ENCODE measurements at places on chromosomes 11 and 22.

DNA sequence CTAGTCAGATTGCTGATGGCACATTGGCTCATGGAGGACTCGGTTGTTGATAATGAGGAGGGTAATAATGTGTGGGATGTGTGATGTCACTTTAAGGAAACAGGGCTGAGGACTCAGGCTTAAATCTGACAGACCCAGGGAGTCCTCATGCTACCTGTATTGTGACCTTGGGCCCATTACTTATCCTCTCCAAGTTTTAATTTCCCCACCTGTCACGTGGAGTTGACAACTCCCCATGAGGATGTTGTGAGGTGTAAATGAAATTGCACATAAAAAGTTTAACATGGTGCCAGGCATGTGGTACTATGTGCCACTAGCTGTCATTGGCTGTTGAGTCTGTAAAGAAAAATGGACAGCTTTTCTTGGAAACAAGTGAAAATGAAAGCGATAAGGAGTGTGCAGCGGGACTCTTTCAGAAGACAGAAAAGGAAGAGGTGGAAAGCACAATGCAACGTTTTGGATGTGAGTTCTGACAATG is 15.3 kb downstream of the IL10RA start:
- no peak for DNase-seq

DNA sequence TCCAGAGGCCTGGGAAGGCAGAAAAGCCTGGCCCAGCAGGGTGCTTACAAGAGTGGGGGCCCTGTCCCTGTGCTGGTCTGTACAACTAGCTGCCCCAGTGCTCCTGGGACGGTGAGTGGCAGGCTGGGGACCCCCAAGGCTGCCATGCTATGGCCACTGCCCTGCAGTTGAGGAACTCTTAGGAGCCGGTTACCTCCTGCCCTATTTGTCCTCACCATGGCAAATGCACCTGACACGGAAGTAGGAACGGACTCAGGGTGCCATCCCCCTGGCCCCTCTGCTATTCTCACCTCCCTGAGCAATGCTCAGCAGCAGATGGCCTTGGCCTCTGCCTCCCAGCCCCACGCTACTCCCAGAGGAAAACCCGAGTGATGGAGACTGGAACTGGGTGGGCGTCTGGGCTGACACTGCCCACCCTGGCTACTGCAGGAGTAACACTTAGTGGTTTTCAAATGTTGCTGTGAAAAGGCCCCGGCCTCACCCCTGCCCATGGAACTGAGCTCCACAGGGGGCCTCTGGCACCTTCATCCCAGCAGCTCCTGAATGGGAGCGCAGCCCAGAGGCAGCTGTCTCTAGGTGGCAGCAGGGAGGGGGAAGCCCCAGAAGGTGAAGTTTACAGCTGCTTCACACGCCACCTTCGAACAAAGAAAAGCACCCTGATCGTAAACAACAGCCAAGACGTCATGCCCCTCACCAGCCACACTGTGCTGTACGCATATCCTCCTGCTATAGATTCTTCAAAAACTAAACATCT is 105.3 kb downstream of the CTTN start:
- DNase-seq = no peak

DNA sequence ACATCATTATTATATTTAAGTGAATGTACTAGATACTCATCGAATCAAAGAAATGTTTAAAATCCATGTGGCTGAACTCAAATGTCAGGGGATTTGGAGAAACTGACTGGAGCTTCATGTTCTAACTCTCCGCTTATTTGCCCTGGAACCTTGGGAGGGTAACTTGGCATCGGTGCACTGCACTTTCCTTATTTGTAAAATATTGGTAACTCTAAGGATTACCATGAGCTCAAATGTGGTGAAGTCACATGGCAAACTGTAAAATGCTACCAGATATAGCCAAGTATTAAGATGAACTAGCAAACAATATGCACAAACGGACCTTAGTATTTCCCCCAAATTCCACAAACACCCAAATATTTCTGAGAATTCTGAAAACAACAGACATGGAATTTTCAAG is 75.6 kb downstream of the ETS1 start:
- DNase-seq = no peak

DNA sequence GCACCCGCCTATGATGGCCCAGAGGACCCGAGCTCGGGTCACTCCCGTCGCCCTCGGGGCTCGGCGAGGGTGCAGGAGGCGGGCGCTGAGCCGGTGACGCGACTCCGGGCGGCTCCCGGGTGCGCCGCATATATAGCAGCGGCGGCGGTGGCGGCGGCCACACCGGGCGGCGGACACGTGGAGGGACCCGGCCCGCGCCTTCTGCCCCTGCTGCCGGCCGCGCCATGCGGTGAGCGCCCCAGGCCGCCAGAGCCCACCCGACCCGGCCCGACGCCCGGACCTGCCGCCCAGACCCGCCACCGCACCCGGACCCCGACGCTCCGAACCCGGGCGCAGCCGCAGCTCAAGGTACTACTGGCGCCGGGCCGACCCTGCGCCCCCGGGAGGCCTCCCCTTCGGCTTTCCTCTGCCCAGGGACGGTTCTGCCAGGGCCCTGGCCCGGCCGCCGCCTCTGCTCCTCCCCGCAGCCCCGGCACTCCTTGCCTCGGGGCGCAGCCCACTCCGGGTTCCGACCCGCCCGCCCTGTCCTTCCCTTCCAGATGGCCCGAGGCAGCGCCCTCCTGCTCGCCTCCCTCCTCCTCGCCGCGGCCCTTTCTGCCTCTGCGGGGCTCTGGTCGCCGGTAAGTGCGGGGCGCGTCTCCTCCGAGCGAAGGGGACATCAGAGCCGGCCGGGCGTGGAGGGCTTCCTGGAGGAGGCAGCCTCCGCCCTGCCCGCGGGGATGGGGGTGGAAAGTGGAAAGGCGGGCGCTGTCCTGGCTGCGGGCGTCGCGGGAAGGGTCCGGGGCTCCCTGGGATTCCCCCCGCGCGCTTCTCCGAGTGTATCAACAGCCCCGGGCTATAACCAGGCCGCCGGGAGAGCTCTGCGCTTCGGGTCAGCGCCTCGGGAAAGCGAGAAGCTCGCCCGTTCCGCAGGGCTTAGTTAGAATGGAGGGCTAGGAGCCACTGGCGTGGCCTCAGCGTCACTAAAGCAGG is at the start of gene GAL:
Gene GAL (plus strand): TSS at position 160 of the 972 bp plus-strand sequence. CDS start 380 bp downstream, at position 540.
- no peak for DNase-seq

- no peak for DNase-seq
These were observed 1.1 kb upstream of the GPR83 start for GRCh38 chr11:94402355-94402754.

GRCh38 chr11:114359342-114359741 is 41.0 kb downstream of the C11orf71 start:
- DNase-seq = no peak

DNA sequence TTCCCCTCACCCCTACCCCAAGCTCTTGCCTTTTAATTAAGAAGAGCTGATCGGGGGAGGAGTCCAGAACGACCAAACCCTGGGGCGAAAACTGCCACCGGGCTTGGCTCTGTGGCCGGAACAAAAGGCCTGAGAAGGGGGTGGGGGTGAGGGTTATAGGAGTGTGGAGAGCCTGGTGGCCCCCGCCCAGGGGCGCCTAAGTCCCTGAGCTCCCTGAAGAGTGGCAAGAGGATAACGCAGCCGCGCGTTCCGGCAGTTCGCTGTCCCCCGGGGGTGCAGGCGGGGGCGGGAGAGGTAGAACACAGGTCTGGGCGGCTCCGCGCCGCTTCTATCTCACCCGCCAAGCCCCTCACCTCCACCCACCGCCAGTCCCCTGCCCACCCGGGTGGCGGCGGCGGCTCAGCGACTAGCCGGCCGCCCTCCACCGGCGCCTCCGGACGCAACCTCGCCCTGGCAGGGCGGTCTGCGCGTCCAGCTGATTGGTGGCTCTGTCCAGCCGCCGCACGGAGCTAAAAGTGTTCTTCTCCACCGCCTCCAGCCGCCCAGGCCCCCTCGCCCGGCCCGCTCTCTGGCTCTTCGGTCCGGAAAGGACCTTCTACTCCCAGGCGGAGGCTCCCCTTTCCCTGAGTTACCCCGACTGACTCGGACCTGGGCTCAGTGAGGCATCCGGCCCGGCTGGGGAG is 18.7 kb upstream of the BDNF start:
- DNase-seq = no peak

- DNase-seq = no peak
These were observed 47.7 kb downstream of the AMOTL1 start for GRCh38 chr11:94815705-94816344.

- no peak for DNase-seq
These were observed 123.1 kb downstream of the CD44 start for GRCh38 chr11:35262056-35262455.

GRCh38 chr11:18492888-18493287 is 33.9 kb downstream of the TSG101 start:
- DNase-seq = no peak

GRCh38 chr22:40620464-40621046 is 16.0 kb downstream of the MRTFA start:
- DNase-seq = no peak

- DNase-seq = peak; percentile 0
These were observed 6.9 kb downstream of the OR8B12 start for GRCh38 chr11:124536520-124536919.

GRCh38 chr22:29480512-29481264 is 670 bp downstream of the NEFH start:
- DNase-seq = no peak

- no peak for DNase-seq
These were observed 56.6 kb downstream of the BID start for GRCh38 chr22:17717708-17718107.

GRCh38 chr11:21811572-21811971 is 381.3 kb upstream of the ANO5 start:
- DNase-seq = no peak

Measured in GM04503 (cell line).